CD4-positive, alpha-beta memory T cell (primary cell): ENCODE measurements at places on chromosomes 1 and 21.

DNA sequence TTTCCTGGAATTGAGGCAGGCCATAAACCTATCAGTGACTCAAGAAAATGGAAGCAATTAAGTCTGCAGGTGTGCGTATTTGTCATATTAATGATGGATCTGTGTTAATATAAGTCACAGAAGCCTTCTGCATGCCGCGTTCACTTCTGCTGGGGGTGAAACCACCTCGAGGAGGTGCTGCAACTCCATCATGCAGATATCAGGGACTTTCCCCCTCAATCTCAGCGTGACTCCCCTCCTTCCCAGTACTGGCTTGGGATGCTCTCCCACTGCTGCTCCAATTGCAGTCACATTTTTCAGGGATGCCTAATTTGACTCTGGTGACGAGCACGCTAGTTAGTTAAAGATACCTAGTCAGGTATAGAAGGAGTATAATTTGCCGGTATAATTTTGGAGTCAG, 87.5 kb downstream of the ASTN1 start:
- no peak for DNase-seq

- DNase-seq: no peak
These were observed 537 bp downstream of the ASCL5 start for GRCh38 chr1:201126463-201126831.

DNA sequence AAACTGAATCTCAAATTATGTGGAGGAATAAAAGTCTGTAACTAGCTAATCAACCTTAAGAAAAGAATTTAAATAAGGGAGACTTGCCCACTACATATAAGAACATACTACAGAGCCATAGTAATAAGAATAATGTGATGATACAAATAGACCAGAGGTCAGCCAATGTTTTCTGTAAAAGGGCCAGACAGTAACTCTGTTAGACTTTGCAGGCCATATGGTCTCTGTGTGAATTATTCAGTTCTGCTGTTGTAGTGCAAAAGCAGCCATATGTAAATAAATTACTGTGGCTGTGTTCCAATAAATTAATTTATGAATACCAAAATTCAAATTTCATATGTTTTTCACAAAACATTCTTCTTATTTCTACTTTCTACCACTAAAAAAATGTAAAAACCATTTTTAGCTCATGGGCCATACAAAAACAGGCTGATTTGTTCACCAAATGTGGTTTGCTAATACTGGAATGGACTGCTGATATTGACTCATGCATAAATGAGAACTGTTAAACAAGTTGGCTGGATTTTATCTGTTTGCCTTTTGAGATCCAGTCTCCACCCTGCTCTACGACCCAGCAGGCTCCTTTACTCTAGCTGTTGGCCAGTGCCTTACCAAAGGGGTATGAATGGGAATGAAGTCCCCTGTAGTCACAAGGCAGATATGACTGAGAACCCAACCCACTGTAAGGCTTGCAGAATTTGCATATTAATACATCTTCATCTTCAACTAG, 98.2 kb upstream of the ZNHIT6 start:
- no peak for DNase-seq

DNA sequence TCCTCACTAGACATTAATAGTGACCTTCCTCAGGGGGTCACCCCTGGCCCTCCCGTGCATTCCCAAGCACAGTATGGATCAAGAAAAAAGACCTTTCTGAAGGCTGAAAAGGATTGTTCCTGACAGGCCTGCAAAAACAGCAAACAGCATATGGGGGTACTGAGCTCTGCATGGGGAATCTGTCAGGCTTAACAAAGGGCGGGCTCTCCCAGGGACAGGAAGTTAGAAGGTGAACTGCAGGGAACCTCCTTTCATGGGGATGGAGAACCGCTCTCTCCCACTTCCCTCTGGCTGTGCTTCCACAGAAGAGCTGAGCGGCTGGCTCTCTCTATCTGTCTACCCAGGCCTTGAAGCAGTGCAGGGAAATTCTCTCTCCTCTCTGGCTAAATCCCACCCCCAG, 91.7 kb downstream of the DTL start:
- DNase-seq: no peak

GRCh38 chr1:164702216-164702615, 143.2 kb downstream of the PBX1 start:
- no peak for DNase-seq

- DNase-seq: no peak
These were observed 4.4 kb downstream of the SUCO start for GRCh38 chr1:172537366-172537765.

DNA sequence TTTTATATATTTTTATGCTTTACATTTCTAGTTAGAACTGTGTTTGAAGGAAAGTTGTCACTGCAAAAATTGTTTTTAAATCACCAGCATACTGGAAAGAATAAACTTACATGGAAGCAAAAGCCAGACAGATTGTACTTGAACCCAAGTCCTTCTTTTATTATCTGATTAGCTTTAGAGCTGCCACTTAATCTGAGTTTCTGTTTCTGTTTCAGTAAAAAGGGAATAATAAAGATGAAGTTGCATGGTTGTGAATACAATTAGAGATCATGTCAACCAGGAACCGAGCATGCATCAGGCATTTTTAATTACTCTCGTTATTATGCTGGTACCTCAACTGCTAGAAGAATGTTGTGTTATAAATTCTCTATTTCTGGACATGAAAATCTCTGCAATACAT, 76.9 kb upstream of the EXO1 start:
- DNase-seq: no peak

DNA sequence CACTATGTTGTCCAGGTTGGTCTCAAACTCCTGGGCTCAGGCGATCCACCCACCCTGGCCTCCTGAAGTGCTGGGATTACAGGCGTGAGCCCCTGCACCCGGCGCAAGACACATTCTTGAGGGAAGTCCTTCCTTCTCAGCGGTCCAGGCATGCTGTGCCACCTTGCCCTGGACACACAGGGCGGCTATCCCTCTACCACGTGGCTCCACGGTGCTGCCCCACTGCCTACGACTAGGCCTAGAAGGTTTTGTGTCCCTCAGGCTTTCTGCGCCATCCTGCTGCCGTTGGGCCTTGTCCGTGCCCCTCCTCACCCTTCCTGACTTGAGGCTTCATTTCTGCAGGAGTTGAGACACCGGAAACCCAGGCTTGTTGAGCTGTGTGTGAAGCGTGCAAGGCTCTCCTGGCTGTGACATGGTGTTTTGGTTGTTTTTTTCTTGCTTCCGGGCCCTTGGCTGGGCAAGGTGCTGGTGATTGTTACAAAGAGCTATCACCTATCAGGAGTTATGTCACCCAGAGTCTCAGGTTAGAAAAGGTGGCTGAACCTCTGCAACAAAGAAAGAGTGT, 13.9 kb downstream of the C1orf174 start:
- DNase-seq: no peak

DNA sequence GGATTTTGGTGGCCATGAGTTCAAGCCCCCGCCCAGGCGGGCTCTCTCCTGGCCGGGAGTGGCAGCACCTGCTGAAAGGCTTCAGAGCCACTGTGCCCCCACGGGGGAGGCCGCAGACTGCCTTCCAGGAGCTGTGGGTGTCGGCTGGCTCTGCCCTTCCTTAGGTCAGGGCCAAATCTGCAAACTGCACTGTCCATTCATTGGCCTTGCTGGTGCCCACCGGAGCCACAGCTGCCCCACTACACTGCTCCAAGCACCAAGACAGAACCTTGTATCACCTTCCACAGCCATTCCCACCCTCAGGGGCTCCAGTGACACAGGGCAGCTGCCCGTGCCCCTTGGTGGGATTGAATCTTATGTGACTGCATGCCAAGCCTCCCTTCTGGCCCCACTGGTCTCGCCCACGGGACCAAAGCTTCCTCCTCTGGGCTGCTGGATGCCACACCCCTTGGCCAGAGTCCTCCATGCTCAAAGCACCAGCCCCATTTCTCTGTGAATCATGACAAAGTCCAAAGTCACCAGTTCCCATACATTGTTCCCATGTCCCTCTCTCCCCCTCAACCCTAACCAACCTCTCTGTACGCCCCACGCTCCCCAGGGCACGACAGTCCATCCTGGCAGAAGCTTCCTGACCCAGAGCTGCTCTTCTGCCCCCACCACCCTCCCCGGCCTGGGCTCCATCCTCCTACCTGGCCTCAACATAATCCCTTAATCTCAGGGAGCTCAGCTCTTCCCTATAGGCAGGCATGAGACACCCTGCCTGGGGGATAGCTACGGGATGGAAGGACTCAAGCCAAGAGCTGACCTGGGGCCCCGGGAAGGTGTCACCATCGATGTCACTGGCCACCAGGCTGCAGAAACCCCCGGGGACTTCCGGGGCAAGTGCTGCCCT, 20.9 kb upstream of the GPR153 start:
- DNase-seq: no peak

- no peak for DNase-seq
These were observed 12.1 kb downstream of the PGBD2 start for GRCh38 chr1:248918131-248918530.

DNA sequence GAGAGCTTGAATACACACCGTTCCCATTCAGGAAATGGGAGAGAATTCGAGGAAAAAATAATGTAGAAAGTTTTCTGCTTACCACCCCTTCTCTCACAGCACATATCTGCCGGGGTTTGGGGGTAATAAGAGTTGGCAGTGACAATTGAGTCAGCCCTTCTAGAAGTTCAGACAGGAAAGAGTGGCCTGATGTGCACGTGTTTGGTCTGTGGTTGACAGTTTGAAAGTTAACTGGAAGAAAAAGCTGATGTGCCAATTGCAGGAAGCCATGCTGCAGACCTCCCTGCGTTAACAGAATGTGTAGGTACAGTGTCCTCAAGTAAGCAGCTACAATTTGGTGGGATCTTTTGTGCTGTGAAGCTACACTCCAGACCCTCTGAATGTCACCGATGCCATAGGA, 50.9 kb downstream of the DHX9 start:
- DNase-seq: peak; percentile 13

DNA sequence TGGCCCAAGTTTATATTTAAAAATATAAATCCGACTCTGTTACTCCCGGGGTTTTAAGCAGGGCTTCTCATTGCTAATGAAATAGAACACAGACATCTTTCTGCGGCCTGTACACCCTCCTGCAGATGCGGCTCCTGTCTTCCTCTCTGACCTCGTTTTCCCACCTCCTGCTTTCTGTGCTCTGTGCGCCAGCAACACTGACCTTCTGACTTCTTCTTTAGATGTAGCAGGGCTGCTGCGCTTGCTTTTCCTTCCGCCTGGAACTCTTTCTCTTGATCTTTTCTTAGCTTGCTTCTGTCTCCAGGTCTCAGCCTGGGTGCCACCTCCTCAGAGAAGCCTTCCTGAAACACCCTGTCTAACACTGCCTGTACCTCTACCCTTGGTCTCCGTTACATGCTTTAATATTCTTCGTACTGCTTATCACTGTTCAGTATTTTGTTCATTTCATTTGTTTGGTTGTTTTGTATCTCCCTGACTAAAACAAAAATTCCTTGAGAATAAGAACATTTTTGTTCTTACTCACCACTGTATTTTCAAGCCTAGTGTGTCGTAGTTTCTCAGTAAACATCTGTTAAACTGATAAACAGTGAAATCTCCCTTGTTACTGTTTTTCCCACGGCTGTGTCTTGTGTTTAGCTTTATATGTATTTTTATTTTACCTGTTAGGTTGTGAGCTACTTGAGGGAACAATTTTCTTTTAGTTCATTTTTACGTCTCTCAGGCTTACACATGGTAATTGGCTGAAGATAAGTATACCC, 79.0 kb downstream of the ST3GAL3 start:
- no peak for DNase-seq

DNA sequence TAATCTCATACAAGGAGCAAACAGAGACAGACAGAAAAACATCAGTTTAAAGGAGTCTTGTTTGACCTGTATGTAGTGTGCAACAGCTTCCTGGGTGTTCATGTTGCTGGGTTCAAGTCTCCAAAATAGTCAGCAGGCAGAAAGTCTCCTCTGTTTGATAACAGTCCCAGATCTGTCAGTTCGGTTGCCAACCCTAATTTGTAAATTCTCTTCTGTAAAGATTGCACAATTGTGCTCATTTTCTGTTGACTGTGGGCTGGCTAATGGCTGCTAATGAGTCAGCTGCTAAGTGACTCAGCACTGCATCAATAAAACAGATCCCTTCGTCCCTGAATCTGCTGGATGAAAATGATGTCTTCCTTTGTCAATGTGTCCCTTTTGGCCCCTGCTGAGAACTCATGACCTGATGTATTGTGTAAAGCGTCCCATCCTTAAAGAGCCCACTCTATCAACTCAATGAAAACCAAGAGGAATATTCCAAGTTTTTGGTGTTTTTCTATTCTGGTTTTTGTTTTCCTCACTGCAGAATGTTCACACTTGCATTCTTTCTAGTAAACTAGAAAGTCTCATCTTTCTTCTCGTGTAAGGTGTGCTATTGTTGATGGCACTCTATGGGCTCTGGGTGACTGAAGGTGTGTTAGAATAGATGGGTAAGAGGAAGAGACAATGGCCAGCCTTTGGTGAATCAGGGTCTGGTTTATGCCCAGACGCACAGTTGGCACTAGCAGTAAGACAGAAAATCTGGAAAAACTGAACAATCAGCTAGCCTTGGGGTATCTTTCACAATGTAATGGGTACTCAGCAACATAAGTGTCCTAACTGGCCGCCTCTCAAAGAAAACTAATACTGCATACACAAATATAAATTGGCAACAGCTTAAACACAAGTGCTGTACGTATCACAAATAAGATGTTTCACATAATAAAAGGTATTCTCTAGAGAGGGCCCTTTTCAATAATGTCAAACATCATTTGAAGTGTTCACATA, 75.1 kb upstream of the SIPA1L2 start:
- no peak for DNase-seq

DNA sequence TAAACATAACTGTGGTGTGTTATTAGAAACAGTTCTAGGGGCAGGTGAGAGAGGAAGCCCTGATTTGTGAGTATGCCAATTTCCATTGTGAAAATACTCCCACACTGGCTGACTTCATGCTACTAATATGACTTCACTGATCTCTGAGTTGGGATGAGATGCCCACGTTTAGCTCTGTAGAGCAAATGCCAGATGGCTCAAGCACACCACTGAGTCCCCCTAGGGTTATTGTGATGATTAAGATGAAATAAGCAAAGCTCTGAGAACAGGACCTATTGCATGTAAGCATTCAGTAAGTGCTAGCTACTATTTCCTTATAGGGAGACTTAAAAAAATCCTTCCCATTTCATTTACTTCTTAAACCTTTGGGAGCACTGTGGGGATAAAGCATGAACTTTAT, 117.6 kb downstream of the CENPF start:
- no peak for DNase-seq

GRCh38 chr1:65319754-65320153, 10.4 kb downstream of the DNAJC6 start:
- no peak for DNase-seq

DNA sequence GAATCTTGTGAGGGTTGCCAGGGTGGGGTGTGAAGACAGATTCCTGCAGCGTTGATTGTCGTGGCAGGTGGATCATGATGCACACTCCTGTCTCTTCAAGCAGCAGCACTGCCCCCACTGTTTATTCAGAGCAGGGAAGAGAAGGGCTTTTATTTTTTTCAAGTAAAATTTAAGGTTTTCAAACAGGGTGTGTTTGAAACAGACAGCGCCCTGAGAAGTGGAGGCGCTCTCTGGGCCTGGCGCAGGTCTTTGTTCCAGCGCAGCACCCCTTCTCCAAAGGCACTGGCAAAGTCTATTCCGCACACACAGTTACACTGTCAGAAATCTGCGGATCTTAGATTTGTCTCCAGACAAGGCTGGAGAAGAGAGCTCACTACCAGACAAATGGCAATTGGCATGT, 7.0 kb downstream of the C1orf53 start:
- DNase-seq: no peak

- no peak for DNase-seq
These were observed 24.6 kb downstream of the NKAIN1 start for GRCh38 chr1:31215065-31215570.
